ENCODE measurements at places on chromosomes 12 and 14. TPM values are rescaled to one million over a fixed set of nuclear protein-coding genes. Genes with fewer than 3 reads are reported as not detected.

DNA sequence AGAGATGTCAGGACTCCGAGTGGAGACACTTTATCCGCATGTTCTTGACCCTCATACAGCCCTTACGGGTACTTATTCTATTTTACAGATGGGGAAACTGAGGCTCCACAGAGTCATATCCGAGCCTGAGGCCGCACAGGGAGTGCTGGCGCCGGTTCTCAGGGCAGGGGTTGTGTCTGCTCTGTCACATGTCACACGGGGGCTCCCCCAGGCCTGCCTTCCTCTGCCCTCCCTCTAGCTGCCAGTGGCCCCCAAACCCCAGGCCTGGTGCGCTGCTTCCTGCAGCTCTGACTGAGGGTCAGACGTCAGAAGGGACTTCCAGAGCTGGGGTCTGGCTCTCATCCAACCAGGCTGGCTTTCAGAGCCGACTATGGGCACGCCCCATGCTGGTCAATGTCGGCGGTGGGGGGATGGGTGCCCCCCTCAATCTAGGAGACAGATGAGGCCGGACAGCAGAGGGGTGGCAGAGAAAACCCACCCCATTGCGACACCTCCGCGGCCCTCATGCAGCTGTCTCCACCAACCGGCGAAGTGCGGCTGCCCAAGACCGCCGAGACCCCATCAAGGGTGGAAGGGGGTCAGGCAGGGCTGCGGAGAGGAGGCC, 811 bp upstream of the INF2 start:
- peak overlapping the region; percentile 60 for H3K4me3 ChIP-seq
- peaks cover 21% of the 10 kb centered on the region for H3K4me1 ChIP-seq
- peaks cover 1% of the 10 kb centered on the region for H3K27me3 ChIP-seq
- DNase-seq: no peak
- peak overlapping the region; percentile 95 for H3K27ac ChIP-seq
- no peaks in the 10 kb centered on the region for H3K36me3 ChIP-seq

DNA sequence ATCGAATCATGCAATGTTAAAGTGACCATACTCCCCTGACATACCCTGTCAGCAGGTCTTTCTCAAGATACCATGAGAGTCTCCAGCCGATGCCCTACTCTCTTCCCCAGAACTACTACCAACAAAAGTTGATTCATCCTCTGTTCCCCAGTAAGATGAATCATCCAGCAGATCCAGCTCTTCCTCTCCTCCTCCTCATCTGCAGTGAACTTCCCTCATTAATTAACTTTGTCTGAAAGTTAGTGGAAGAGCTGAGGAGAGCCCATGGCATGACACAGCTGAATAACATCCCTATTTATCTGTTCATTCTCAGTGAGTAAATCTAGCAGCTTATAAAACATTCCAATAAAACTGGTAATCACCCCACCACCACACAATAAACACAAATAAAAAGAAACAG, 213.4 kb downstream of the EGLN3 start:
- H3K4me1 ChIP-seq: peaks cover 11% of the 10 kb centered on the region
- DNase-seq: no peak
- no peak overlapping the region for H3K4me3 ChIP-seq

GRCh38 chr12:58860788-58861240, 59.5 kb downstream of the LRIG3 start:
- peaks cover 2% of the 10 kb centered on the region for H3K36me3 ChIP-seq
- H3K4me1 ChIP-seq: peaks cover 25% of the 10 kb centered on the region

- H3K4me3 ChIP-seq: no peak overlapping the region
- no peak for DNase-seq
- H3K27me3 ChIP-seq: no peaks in the 10 kb centered on the region
- H3K4me1 ChIP-seq: no peaks in the 10 kb centered on the region
- H3K36me3 ChIP-seq: peaks cover 17% of the 10 kb centered on the region
- H3K27ac ChIP-seq: no peak overlapping the region
Measured at GRCh38 chr14:102711207-102711606, 66.0 kb upstream of the TRAF3 start.

DNA sequence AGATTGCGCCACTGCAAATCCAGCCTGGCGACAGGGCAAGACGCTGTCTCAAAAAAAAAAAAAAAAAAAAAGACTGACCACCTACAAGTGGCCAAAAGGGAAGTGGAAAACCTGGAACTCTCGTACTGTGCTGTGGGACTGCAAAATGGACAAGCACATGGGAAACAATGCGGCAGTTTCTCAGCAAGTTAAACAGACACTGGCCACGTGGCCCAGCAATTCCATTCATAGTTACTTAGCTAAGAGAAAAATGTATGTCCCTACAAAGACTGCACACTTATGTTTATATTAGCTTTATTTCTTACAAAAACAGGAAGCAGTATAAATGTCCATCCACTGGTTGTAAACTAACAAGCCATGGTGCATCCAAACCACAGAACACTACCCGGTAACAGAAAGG, 5.6 kb downstream of the CHFR start:
- H3K36me3 ChIP-seq: peaks cover 15% of the 10 kb centered on the region
- no peak overlapping the region for H3K27ac ChIP-seq
- no peak for DNase-seq
- H3K27me3 ChIP-seq: no peaks in the 10 kb centered on the region
- H3K4me3 ChIP-seq: no peak overlapping the region
- no peaks in the 10 kb centered on the region for H3K4me1 ChIP-seq

- H3K27ac ChIP-seq: no peak overlapping the region
- no peak overlapping the region for H3K4me3 ChIP-seq
- no peak for DNase-seq
- H3K4me1 ChIP-seq: no peaks in the 10 kb centered on the region
Measured at GRCh38 chr12:104748790-104749189, 209.3 kb downstream of the SLC41A2 start.

DNA sequence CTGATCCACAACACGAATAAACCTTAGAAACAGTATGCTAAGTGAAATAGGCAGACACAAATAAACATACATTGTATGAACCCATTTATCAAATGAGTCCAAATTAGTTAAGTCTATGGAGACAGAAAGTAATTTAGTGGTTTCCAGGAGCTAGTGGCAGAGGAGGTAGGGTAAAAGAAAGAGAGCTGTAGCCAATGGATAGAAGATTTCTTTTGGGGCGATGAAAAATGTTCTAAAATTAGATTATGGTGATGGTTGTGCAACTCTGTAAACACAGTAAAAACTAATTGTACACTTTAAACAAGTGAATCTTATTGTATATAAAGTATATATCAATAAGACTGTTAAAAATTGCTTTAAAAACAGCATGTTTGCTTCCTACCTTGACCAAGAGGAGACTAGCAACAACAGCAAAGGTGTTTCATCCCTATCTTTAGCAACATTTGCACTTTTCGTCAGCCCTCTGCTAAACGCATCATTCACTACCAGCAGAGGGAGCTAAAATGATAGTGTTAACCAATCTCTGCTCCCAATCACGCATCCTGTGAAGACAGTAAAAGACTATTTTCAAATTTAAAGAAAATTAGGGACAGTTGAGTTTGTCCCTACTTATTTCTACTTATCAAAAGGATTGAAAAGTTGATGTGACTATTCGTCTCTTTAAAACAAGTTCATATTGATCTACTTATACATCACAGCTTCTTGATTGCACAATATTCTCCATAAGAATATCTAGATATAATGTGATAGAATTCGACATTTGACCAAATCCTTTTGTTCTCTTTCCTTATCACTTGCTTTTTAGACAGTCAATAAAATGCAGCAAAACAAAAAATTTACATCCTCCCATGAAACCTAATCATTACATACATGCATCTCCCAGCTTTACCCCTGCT, 24.0 kb upstream of the LGR5 start:
- peaks cover 36% of the 10 kb centered on the region for H3K27me3 ChIP-seq
- no peak overlapping the region for H3K4me3 ChIP-seq
- H3K27ac ChIP-seq: no peak overlapping the region
- H3K4me1 ChIP-seq: no peaks in the 10 kb centered on the region
- H3K36me3 ChIP-seq: peaks cover 7% of the 10 kb centered on the region

DNA sequence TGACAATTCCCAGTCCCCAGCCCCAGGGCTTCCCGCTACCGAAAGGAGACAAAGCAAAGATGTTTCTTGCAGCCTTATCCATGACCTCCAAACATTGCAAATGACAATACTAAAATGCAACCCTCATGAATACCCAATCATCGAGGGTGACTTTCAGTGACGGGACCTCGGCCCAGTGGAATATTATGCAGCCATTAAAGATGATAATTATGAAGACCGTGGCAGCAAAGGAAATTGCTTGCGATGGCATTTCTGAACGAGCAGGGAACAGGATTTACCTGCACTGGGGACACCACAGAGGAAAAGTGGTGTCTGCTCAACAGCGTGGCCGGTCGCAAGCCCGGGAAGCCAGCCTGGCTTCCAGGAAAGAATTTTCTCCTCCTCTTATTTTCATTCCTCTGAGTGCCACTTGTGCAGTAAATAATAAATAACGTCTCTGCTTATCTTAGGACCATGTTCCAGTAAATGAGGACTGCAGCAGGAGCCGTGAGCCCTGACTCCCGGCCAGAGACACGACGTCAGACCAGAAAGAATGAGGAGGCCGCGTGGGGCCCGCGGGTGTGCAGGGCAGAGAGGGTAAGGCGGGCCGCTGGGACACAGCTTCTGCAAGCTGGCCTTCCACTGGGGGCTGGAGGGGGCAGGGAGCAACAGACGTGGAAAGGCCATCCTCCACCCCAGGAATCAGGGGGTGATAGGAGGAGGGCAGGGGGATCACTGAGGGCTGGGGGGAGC, 6.6 kb downstream of the C14orf180 start:
- DNase-seq: no peak
- H3K4me3 ChIP-seq: no peak overlapping the region
- no peak overlapping the region for H3K27ac ChIP-seq
- H3K27me3 ChIP-seq: peaks cover 19% of the 10 kb centered on the region

DNA sequence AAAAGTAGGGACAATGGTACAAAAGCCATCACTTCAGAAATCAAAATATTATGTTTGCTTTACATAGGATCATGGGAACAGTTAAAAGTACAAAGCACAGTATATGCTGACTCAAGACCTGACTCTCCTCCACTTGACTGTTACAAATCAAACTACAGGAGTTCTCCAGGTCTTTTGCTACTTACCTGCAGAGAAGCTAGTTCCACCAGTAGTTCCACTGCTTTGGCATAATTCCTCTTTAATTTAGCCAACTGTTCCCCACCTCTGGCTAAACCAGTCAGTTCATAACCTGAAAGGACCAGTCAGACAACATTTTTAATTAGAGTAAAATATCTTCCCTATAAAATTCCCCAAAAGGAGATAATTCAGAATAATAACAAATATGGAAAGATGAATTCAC, 14.0 kb downstream of the ATP6V1D start:
- H3K4me3 ChIP-seq: no peak overlapping the region
- H3K27ac ChIP-seq: no peak overlapping the region
- H3K4me1 ChIP-seq: no peaks in the 10 kb centered on the region
- no peak for DNase-seq

DNA sequence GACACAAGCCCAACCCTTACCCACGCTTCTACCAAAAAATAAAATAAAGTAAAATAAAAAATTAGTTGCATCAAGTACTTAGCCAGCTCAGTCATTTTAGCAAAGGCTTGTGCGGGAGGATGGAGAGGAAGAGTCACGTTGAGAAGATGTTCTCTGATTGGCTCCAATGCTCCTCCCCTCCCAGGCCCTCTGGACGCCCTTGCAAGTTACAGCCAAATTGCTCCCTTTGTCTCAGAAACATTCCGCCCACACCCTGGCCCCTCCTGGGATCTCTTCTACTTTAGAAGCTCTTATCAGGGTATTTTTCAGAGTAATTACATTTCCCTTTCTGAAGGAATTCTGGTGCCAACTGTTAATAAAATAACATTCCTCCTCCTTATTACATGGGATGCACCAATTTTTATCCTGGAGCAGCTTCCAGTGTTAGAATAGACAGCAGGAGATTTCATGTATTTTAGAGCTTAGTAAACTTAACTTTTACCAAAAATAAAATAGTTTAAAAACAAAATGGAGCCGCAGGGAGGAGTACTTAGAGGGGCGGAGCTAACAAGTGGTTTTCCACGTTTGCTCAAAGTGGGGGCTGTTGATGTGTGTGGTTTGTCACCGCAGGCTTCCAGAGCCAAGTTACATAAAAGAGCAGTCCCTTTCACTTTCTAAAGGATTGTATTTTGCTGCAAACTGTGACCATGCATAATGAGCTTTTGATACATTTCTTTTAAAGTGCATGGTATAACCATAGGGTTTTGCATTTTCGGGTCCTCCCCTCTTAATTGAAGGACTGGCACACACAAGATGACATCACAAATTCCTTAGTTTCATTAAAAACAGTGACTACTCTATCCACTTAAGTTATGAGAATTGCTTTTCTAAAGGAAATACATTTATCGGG, 71.7 kb upstream of the RAP1B start:
- H3K27ac ChIP-seq: no peak overlapping the region
- no peak for DNase-seq
- no peak overlapping the region for H3K4me3 ChIP-seq

DNA sequence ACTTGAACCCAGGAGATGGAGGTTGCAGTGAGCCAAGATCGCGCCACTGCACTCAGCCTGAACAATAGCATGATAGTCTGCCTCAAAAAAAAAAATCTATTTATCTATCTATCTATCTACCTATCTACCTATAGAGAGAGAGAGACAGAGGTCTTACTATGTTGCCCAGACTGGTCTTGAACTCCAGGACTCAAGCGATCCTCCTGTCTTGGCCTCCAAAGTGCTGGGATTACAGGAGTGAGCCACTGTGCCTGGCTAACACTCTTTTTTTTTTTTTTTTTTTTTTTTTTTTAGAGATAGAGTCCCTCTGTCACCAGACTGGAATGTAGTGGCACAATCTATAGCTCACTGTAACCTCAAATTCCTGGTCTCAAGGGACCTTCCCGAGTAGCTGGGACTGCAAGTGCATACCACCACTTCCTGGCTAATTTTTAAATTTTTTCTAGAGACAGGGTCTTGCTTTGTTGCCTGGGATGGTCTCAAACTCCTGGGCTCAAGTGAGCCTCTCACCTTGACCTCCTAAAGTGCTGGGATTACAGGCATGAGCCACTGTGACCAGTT, 1.9 kb downstream of the FAM186A start:
- H3K27ac ChIP-seq: no peak overlapping the region
- no peaks in the 10 kb centered on the region for H3K27me3 ChIP-seq
- no peaks in the 10 kb centered on the region for H3K36me3 ChIP-seq
- no peak overlapping the region for H3K4me3 ChIP-seq
- DNase-seq: no peak
- H3K4me1 ChIP-seq: peaks cover 8% of the 10 kb centered on the region

- H3K36me3 ChIP-seq: no peaks in the 10 kb centered on the region
- H3K27me3 ChIP-seq: peaks cover 26% of the 10 kb centered on the region
- H3K4me1 ChIP-seq: peaks cover 11% of the 10 kb centered on the region
- no peak overlapping the region for H3K4me3 ChIP-seq
Measured at GRCh38 chr12:98741196-98741555, 96.1 kb downstream of the APAF1 start.

The BEST3 gene
- not detected for total RNA-seq

The HPD gene
- total RNA-seq: not detected

The ERO1A gene
- total RNA-seq: 51.0 TPM

The RBP5 gene
- total RNA-seq: 5.8 TPM

The PPP4R4 gene
- total RNA-seq: 13.5 TPM

The ARHGAP9 gene
- total RNA-seq: 2.8 TPM

The POTEM gene
- total RNA-seq: not detected

The OASL gene
- total RNA-seq: not detected
